ENCODE measurements at places on chromosomes 7 and 10.

DNA sequence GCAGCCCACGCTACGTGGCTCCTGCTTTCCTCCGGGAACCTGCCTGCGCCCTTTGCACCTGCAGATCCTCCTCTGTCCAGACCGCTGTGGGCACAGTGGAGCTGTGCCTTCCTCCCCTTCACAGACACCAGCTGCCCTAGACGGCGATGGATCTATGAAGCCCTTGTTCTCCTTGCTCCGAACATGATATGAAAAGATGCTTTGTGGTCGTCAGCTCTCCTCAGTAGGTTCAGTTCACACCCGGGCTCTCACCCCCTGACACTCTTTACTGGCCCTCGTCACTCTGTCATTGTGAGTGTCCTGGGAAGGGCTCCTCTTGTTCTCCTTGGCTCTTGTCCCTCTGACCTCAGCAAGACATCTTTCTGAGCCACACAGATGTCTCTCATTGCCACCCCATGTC is 4.2 kb downstream of the ZNF488 start:
- peak; percentile 6 for DNase-seq

DNA sequence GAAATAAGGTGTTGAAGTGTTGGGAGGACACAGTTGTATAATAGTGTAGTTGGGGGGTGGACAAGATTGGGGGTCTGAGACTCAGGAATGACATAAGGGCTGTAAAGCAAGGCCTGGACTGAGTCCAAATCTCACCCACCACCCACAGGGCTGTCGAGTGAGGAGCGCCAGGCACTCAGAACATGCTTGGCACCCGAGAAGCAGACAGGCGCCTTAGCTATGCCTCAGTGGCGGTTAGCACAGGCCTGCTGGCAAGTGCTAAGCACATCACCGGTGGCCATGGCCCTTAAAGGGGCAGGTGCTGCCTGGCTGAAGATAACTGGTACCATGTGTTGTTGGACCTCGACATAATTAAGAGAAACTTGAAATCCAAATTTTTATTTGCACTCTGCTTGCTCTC is 90.7 kb downstream of the COL13A1 start:
- DNase-seq = no peak

GRCh38 chr7:98840722-98841121 is 29.1 kb downstream of the TMEM130 start:
- no peak for DNase-seq

DNA sequence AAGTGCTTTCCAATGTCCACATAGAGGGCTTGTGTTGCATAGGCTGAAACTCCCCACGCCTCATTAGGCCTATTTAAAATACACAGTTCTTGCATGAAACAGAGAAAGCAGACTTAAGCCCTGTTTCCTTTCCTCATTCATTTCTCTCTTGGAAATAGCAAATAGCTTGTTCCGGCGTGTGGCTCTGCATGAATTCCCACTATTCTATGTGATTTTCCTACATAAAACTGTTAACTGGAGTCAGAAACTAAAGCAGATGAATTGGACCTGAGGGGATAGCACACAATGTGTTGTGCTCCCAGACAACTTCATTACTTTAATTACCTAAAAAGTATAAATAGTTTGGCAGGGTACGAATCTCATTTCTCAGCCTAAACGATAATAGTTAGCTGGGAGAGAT is 981.5 kb downstream of the SORCS1 start:
- DNase-seq = no peak

DNA sequence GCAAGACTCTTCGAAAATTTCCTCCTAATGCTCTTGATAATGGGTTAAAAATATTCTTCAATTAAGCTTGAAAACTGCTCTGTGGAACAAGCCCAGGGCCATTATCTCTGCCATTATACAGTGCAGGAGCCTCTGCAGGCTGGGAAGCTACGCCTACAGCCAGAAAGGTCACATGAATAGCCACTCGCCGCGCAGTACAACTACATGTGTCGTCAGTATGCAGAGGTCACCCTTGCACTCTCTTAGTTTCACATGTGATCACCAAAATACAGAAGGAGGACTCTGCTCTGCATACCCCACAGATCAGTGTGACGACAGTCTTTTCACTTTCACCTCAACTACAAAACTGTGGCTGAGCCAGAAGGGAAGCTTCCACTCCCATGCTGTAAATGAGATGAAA is 141.8 kb upstream of the C1QL3 start:
- no peak for DNase-seq

GRCh38 chr10:67770537-67770936 is 67.5 kb downstream of the DNAJC12 start:
- no peak for DNase-seq

GRCh38 chr10:97825020-97825760 is 24.5 kb upstream of the GOLGA7B start:
- no peak for DNase-seq

DNA sequence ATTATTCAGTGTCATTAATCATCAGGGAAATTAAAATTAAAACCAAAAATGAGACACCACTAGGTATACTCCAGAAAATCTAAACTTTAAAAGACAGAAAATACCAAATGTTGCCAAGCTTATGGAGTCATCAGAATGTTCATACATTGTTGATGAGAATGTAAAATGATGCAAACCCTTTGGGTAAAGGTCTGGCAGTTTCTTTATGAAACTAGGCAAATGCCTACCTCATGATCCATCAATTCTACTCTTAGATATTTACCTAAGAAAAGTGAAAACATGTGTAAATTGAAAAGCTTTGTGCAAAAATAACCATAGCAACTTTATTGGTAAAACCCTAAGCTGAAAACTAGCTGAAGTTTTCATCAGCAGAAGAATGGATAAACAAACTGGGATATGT is 329.5 kb upstream of the MEOX2 start:
- DNase-seq = no peak

DNA sequence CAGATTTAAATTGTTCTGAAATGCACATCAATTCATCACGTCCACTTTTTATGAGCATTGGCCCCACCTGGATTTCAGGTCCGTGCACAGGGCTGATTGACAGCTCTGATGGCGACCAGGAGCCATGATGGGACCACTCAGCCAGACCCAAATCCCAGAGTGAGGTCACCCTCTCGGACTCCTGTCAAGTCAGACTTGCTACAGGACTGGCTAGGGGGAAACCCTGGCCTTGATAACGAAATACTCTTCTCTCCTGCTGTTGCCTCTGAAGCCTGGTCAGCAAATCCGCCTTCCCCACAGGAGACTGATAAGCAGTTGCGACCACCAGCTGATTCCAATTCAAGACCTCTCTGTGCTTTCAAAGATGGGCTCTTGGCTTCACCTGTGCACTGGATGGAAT is 76.4 kb downstream of the CARD11 start:
- DNase-seq = no peak

GRCh38 chr10:46549171-46550075 is 7.0 kb downstream of the GPRIN2 start:
- peak; percentile 48 for DNase-seq

DNA sequence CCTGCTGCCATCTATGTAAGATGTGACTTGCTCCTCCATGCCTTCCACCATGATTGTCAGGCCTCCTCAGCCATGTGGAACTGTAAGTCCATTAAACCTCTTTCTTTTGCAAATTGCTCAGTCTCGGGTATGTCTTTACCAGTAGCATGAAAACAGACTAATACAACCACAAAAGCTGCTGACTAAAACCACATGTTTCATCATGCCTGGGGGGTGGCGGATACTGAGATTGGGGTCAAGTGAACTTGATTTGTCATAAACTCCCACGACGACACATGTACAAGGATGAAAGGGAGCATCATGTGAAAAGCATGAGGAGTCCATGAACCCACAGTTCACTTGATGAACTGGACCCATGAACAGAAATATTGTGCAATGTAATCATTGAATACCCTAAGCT is 134.9 kb upstream of the ANK3 start:
- no peak for DNase-seq

DNA sequence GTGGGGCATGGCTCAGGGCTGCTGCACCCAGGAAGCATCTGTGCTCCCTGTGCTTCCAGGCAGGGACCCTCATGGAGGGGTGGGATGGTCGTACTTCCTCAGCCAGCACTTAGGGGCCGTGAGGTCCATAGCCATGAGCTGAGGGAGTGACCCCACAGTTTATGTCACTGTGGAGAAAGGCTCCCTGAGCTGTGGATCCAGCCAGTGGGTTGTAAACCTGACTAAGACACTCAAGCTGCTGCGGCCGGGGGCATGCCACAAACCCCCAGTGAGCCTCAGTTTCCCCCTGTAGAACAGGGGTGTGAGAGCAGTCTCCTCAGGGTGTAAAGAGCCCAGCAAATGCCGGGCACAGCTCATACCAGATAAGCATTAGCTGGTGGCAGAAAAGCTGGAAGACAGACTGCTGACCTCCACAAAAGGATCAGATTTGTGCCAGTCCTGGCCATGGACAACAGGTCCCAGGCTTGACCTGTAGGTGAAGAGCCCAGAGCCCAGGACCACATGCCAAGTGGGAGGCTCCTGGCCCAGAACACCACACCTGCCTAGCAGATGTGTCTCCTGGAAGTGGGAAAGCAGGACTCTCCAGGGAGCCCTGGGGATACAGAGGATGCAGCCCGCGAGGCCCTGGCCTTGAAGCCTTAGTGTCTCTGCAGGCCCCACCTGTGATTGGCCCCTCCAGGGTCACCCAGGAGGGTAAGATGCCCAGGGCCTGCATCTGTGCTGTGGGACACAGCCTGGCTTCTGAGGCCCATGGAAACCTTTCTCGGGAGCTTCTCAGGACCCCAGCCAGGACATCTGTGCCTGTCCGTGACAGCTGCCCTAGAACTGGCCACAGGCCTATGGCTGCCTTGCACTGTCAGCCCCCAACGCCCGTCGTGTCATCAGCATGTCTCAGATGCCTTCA is 78.1 kb upstream of the RET start:
- DNase-seq = no peak

DNA sequence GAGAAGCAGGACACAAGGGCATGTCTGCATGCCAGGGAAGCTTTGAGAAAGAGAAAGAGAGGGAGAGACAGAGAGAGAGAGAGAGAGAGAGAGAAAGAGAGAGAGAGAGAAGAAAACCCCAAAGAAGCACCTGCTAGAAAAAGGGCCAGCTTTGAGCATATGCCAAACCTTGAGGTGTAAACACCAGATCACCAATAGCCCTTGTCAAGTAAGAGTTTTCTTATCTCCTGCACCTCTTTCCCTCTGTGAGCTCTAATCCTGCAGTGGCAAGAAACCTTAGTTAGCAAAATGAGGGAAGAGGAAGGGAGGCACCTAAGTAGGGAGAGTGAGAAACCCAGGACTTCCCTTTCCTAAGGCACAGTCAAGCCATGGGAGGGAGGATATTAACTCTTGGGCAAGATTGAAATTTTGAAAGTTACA is 11.3 kb upstream of the TRDMT1 start:
- DNase-seq = no peak

- DNase-seq = no peak
Measured at GRCh38 chr7:16795624-16796023, 9.2 kb downstream of the AGR2 start.

- no peak for DNase-seq
Measured at GRCh38 chr10:89553064-89553734, 17.8 kb upstream of the SLC16A12 start.

DNA sequence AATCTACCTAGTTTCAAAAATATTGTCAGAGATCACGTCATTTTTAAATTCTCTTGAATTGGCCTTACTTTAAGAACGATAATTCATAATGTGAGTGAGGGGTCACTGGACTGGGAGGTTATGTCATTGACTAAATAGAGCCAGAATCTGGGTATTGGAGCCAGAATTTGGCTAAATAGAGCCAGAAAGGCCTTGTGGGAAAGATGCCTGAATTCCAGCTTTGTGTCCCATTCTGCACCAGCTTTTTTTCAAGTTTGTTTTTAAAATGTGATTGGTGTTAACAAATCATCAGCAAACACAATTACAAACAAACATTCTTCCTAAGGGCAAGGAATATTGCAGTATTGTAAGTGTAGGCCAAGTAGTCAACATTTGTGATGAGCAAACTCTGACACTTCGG is 233.2 kb upstream of the PRKCQ start:
- DNase-seq = no peak

DNA sequence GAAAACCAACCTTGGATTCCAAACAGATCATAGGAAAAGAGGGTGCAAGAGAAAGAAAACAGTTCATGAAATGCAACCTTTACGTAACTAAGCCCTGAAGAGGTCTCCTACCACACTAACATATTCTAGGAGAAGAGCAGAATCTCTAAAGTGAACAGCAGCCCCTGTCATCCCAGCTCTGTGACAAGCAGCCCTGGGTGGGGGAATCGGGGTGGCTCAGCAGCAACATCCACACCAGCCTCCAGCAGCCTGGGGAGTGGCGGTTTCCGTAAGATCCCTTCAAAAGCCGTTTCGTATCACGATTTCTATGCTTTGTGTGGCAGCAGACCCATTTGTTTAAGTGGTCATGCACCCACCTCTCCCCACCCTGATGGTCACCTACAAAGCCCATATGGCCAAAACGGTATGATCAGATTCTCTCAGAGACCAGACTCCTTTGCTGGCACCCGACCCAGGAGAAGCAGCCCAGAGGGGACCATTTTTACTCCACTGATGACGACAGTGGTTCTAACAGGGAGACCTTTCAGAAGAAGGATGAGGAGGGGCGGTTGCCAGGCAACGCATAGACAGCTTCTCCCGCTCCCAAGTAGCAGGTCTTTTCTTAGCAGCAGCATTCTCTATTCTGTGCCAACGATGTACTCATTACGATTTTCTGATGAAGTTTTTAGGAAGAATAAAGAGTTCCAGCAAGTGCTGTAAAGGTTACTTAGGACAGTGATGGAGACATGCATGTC is 300.6 kb downstream of the DNAJB6 start:
- DNase-seq = no peak

DNA sequence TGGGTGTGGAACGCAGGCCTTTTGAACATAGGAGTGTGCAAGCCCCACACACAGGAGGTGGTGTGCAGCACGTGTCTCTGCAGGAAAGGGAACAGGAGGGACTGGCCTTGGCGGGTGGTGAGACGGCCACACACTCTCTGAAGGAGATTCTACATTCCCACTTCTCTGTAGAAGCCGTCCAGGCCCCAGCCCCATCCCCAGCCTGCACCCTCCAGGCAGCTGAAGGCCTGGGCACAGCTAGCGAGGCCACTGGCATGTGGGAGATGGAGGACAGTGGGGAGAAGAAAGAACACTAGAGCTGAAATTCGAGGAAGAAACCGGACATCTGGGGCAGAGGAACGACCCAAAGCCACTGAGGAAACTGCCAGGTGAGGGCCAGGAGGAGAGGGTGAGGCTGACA is 507.3 kb downstream of the DNAJB6 start:
- DNase-seq = no peak

- no peak for DNase-seq
Measured at GRCh38 chr7:20343205-20343604, 12.5 kb downstream of the ITGB8 start.

- no peak for DNase-seq
Measured at GRCh38 chr10:103111031-103111917, 81.8 kb downstream of the NT5C2 start.

- no peak for DNase-seq
Measured at GRCh38 chr10:86653379-86653778, 968 bp upstream of the OPN4 start.
